ENCODE measurements at places on chromosomes 3 and 15.

DNA sequence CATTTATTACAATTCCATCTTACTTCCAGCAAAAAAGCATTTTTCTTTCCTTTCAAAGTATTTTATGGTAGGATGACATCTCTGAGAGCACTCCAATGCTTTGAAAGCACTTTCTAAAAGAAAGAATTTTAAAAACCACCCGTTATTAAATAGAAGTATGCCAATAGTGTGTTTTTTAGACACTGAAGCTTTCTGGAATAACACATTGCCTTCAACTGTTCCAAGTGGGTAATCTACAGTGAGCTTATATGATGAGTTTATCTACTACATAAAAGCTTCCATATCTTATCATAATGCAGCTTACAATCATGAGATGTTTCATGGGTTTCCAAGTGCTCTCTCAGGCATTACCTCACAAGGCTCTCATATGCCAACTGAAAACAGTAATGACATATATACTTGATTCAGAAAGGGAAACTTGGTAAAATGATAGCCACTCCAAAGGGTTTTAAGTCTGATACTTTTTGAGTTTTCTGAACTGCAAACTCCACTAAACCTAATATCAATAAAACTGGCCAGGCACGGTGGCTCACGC, 14.1 kb downstream of the CMTM6 start:
- no peak for DNase-seq

GRCh38 chr15:73885954-73886700, 12.8 kb downstream of the TBC1D21 start:
- DNase-seq = no peak

DNA sequence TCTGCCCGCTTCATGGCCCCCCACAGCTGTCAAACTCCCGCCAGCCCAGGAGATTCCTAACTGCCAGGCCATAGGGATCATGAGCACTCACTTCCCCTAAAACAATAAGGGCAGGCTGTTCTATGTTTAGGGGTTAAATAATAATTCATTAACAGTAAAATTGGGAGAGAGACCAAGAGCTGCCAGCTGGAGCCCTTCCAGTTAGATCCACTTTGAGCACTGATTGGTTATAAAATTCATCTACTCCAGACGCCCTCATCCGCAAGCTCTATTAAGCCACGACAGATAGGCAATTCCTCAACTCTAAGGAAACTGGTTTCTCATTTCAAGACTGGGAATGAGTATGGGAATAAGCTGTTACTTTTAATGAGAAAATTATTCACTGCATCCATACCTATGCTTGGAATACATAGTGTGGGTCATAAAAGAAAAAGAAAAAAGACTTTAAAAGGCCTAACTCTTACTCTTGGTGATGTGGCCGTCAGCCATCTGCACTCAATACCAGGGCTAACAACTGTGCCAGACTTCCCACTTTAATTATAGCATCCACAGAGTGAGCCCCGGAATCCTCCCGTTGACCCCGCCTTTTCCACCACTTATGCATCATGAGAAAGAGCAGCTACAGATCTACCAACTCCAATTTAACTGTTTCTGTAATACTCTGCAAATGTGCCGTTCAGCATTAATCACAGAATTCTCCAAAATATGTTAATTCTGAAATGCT, 44.5 kb downstream of the IL17RD start:
- DNase-seq = no peak

GRCh38 chr3:42700366-42701288, 2.0 kb downstream of the HHATL start:
- DNase-seq = no peak

- DNase-seq = no peak
Observed at GRCh38 chr3:38131621-38132369, 5.1 kb downstream of the ACAA1 start.

GRCh38 chr3:127384717-127385539, 97.1 kb upstream of the PRR20G start:
- DNase-seq = no peak

DNA sequence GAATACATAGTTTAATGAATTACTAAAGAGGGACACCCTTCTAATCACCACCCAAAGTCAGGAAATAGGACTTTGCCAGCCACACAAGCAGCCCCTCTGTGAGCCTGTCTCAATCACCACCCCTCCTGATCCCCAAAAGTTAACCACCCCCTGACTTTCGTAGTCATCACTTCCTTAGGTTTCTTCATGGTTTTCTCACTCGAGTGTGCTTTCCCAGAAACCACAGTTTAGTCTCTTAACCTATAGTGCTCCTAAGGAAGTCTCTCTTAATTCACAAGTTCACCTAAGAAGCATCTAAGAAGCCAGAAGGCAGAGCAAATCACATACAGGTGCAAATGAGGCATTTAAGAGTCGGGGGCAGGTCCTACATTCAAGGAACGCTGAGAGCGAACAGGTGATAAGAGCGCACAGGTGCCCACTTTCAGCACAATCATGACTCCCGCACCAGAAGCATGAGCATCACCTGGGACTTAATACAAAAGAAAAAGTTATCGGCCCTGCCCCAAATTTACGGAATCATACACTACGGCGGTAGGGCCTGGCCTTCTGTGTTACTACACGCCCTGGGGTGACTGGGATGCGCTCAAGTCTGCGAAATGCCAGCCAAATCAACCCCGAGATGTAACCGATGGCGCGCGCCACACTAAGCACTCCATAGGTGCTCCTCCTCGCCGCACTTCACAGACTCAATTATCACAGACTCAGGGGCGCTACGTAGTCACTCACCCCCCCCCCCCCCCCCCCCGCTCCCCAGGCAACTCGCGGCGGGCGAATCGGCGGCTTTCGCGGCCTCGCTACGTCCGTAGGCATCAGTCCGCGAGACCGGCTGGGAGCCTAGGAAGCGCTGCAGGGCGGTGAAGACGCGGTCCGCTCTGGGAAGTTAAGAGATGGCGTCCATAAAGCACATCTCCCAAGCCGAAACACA, 815 bp downstream of the ULK4 start:
- DNase-seq = peak; percentile 28

- no peak for DNase-seq
Observed at GRCh38 chr3:56424885-56425284, 43.4 kb downstream of the ERC2 start.

- DNase-seq = no peak
Observed at GRCh38 chr3:53042651-53043050, 3.2 kb downstream of the SFMBT1 start.

- DNase-seq = no peak
Observed at GRCh38 chr3:151314137-151314536, 2.5 kb downstream of the GPR87 start.

- no peak for DNase-seq
Observed at GRCh38 chr15:87604857-87605446, 651.6 kb downstream of the NTRK3 start.

DNA sequence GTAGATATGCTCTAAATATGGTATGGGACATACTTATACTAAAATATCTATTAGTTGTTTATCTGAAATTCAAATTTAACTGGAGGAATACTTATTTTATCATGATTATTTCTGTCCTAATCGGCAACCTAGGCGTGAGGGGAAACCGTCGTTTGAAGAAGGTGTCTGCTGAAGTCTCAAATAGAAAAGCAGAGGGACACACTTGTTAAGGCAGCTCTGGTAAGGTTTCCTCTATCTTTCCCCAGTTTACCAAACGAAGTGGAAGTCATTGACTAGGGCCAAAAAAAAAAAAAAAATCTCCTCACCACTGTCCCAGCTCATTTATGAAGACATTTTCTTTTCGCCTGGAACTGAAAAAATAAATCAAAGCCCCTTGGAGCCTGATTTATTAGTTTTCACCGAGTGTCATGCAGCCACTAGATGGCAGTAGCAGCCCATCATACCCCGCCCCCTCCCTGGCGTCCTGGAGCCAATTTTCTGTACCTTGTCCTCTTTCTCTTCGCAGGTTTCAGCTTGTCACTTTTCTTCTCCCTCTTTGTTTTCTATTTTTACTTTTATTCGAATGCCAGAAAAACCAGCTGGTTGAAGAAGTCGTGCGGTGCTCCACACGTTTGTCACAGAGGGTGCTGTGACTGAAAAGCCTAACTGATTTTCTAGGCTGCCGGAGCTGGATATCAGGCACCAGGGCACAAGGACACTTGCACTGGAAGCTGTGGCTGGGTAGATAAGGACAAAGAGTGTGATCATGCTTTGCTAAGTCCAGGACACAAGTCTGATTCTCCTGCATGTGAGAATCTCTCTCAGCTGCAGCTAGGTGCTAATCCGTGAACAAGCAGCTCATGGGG, 238.7 kb downstream of the ZPLD1 start:
- DNase-seq = peak; percentile 64

DNA sequence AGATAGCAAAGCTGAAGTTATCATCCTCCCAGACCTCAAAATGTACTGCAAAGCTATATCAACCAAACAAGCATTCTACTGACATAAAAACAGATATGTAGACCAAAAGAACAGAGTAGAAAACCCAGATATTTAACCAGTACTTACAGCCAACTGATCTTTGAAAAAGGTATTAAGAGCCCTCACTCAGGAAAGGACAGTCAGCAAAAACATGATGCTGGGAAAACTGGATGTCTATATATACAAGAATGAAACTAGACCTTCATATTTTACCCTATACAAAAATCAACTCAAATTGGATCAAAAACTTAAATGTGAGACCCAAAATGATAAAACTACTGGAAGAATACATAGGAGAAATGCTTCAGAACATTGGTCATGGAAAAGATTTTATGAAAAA, 87.5 kb upstream of the MME start:
- no peak for DNase-seq

DNA sequence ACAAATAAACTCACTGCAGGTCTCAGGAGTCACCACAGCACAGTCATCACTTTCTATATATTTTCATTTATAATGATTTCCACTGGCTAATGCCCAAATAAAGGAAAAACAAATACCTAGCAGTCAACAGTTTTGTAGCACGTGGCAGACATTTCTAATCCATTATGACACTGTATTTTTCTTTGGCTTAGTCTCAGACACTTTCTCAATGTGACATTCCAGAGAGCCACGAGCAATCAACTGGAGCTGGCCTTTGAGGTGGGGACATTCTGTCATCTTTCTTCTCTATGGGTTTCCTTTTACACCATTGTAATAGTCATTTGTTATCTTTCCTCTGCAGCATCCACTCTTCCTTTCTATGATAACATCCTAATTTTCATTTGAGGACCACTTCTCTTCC, 119.7 kb downstream of the WNT5A start:
- DNase-seq = no peak

GRCh38 chr15:71808311-71809020, 1.9 kb upstream of the NR2E3 start:
- no peak for DNase-seq

DNA sequence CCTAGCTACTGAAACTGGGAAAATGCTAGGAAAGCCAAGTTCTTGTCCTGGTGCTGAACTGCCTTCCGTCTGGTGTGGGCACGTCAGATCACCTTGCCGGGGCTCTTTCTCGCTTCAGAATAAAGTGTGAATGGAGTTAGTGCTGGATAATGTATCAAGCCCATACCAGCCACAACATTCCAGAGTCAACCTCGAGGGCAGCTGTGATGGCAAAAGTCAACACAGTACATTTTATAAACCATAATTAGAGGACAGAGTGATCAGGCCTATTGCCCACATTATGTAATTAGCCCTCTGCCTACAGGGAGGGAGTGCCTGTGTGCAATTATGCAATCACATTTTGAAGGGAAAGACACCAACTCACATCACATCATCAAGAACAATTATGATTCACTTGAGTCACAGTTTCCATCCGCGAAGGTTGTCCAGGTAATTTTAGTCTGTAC, 165.2 kb downstream of the RORA start:
- no peak for DNase-seq

GRCh38 chr3:39090922-39091321, 16.5 kb downstream of the GORASP1 start:
- DNase-seq = no peak

GRCh38 chr15:101209285-101209845, 42.5 kb downstream of the CHSY1 start:
- DNase-seq = no peak

DNA sequence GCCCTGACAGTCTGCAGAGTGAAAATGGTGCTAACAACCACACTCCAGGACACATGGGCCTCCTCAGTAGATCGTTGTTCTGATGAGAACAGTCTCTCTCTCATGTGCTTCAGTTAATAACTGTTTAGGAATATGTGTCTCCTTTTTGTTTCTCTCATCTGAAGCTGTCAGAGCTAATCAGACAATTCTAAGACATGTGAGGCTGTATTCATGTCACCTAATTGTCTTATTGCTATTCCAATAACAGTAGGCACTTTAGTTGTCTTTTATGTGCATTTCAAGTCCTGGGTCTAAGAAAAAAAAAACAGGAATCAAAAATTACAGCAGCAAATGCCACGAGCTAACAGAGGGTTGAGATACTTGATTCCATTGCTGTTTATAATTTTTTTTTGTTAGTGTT, 89.1 kb downstream of the WDR49 start:
- DNase-seq = no peak
